ENCODE measurements at places on chromosomes 6 and 20.

DNA sequence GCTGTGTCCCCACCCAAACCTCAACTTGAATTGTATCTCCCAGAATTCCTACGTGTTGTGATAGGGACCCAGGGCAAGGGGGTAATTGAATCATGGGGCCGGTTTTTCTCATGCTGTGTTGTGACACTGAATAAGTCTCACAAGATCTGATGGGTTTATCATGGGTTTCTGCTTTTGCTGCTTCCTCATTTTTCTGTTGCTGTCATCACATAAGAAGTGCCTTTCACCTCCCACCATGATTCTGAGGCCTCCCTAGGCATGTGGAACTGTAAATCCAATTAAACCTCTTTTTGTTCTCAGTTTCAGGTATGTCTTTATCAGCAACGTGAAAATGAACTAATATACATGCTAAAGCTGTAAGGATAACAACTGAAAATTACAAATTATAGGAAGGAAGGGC, 88.3 kb downstream of the CDYL start:
- DNase-seq, result no peak

DNA sequence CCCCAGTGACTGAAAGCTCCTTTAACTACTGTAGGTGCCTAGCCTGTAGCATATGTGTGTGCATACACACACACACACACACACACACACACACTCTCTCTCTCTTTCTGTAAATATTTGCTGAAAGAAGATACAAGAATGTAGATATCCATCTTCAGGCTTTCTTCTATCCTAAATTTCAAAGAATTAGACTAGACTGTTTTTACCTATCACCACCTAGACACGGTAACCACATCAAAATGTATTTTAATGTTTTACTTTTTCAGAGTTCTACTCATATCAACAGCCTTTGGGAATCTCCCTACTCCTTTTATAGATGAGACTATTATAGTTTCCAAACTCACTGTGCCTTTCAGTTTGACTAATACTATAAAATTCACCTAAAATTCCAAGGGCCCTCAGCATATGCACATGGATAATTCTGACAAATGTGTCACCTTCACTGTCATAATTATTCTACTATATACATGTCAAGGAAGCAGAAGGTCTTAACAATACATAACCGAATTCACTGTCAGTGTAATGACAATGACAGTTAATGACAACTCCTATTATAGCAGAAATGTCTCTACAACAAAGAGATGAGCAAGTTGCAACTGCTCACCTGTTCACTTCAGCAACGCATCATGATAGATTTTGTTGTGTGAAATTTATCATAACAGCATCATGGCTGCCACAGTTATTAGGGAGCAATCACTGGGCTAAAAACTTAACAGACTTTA, 236.5 kb downstream of the GMPR start:
- DNase-seq, result no peak

GRCh38 chr20:10347086-10347880, 86.7 kb downstream of the MKKS start:
- no peak for DNase-seq

DNA sequence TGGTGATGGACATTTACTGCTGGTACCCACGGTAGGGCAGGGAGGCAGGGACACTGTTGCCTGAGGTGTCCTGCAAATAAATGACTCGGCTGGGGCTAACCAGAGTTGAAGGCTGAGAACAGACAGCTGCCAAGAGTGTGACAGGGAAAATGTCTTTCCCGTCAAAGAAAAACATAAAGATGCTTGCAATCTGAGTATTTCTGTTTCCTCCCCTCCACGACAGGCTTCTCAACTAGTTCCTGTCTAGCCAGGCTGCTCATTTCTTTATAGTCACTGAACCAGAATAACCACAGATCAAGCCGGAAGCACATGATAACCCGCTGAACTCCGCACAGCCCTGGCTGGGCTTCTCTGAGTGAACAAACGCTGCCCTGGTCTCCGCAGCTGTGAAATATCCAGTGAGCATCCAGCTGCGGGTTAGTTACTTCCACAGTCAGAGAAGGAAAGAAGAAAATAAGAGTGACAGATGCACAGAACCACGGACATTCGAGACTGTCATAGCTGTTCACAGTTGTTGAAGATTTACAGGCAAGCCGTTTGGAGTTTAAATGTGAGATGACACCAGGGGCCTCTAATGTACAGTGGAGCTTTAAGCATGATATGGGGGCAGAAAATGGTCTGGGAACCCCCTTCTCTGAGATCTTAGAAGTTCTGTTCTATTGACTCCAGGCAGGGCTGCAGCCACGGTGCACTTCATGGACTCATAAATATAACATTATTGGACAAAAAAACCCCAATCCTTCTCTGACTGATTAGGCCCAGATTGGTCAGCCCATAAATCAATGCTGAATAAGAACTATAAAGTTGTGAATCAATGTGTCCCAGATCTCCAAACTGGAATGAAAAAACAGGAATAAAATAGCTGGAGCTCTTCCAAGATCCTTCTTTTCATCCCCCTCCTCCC, 299.9 kb upstream of the SUPT3H start:
- peak; percentile 54 for DNase-seq

- DNase-seq, result no peak
Measured at GRCh38 chr6:129555206-129555832, 154.7 kb downstream of the ARHGAP18 start.

- no peak for DNase-seq
Measured at GRCh38 chr6:132404330-132404729, 3.1 kb upstream of the MOXD1 start.

DNA sequence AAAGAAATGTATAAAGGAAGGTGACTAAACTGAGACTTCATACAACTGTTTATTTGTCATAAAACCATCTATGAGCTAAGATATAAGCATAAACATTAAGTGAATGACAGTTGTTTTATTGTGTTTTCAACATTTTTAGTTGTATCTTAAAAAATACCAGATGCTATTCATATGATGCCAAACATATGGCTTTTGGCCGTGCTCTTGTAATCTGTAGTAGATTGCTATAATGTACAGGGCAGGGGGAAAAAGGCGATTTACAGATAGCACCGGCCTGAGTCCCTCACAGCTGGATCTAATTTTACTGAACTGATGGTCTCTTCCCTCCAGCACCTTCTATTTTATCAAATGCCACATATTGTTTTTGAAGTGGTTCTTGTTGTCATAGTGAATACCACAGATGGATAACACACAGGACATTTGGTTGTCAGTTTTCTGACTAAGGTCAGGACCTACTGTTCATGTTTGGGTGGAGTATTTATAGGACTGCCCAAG, 48.2 kb downstream of the CENPW start:
- DNase-seq, result no peak

- DNase-seq, result no peak
Measured at GRCh38 chr6:42268835-42269204, 51.2 kb upstream of the MRPS10 start.

- no peak for DNase-seq
Measured at GRCh38 chr6:122710908-122711635, 68.4 kb upstream of the FABP7 start.

GRCh38 chr6:151441390-151442166, 10.3 kb downstream of the RMND1 start:
- DNase-seq, result no peak

DNA sequence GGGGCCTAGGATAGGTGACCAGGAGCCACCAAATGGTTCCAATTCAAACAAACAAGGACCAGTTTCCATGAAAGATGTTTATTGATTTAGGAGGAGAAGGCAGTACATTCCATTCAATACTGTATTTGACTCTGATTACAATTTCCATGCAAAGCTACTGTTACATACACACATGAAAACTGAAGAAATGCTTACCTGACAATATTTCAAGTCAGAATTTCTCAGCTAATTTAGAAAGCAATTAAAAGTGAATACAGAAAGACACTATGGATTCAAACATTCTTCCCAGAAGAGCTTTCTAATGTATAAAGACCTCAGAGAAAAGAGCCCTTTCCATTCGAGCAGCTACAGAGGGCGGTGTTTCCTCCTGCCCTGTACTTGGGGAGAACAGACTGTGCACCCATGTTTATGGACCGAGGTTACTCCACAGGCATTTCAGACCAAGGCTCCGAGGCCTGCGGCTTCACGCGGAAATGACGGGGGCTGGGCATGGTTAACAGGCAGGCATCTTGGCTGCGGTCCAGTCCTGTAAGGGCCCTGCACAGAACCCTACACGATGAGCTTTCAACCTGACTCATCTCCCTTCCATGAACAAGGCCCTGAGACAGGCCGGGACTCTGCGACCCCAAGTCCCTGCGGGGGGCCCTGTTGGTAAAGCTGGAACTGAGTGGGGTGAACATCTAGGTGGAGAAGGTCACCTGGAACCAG, 25.7 kb upstream of the TCFL5 start:
- peak; percentile 60 for DNase-seq

GRCh38 chr6:150352321-150353296, 16.2 kb upstream of the IYD start:
- DNase-seq, result peak; percentile 18

DNA sequence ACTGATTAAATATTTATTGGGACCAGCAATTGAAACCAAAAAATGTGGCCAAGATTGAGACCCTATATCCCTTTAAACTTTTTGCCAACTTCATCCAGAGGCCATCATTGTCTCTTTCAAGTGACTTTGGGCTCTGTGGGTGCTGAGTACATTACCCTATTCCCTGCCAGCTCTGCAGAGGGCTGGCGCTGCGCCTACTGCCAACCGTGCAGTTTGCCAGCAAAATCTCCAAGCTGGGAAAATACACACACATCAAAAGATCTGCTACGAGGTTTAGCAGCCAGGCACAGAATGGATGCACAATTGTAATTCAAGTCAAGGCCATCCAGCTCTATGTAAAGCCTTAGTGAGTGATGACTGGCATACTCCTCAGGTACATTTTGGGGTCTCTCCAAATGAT, 125.0 kb downstream of the CBLN4 start:
- no peak for DNase-seq

DNA sequence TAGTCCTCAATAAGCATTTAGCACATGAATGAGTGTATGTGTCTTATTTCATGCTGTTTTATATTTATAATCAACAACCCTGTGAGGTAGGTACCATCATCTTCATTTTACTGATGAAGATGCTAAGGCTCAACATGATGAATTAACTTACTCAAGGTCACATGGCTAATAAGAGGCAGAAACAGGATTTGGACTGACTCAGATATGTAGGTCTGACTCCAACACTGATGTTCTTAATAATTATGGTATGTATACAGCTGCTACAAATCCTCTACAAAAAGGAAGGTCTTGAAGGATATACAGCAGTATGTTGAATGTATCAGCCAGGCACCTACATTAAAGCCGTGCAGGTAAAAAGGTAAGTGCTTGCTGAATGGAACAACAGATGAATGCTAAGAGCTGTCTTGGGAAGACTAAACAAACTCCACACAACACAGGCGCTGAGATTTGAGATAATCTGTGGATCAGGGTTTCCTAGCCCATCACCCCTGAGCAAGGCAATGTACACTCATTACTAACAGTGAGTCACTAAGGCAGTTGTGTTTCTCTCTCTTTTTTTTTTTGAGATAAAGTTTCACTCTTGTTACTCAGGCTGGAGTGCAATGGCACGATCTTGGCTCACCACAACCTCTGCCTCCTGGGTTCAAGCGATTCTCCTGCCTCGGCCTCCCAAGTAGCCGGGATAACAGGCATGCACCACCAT, 31.9 kb downstream of the TTI1 start:
- DNase-seq, result peak; percentile 91

DNA sequence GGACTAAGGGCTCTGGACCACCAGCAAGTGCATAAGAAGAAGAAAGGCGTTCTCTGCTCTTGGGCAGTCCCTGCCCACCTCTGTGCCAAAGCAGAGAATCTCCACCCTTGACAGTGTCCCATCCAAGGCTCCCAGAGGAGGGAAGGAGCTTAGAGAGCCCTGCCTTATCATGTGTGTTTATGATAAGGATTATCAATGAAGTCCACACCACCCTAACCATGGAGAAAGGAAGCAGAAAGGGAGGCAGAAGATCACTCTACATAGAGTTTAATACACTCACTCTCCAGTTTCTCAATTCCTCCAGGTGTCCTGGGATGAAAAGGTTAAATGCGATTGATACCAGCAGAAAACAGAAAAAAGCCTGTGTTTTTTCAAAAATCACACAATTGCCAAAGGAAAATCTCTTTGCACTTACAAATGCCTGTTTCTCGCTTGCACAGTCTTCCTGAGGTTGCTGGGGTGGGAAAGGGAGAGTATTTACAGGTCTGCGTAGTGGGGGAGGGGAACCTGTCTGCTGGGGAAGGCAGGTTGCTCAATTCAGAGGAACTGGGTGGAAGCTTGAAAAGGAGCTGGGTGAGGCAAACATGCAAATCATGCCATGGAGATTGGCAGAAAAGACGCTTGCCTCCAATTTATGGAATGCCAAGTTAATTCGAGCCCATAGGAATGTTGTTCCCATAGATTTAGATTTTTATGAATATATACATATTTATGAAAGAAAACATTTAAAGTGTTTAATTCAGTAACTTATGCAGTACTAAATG, 104.0 kb downstream of the EYA2 start:
- DNase-seq, result peak; percentile 48

DNA sequence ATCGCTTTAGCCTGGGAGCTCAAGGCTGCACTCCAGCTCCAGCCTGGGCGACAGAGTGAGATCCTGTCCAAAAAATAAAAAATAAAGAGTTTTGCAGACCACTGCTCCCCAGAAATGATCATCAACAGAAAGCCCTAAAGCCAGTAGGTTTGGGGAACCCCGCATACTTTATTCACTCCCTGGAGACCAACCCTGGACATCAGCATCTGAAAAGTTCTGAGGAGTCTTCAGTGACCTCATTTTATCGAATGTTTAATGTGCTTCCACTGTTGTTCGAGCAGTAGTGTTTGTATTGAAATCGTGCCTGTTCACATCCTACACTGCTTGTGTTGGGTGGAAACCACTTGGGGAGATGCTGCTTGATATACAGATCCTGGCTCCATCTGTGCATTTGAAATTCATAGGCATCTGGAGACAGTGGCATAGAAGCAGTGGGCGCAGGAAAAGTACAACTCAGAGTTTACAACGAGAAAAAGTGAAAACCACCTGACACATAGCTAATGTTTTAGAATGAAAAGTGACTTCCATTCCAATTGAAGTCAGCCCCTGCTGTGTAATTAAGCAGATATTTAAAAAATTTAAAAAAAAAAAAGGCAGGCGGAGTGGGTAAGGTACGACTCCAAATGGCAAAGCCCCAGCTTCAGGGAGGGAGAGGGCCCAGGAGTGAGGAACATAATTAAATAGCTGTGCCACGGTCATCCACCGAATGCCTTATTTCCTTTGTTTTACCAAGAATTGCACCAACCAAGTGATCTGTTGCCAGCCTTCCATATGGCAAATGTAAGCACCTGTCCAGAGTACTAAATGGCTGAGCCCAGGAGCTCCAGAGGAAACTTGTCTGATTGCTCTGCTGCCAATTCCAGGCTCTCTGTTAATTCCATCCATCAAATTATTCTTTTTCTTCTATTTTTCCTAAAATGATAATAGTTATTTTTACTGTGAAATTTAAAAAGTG, 100.4 kb upstream of the NAA20 start:
- DNase-seq, result no peak

DNA sequence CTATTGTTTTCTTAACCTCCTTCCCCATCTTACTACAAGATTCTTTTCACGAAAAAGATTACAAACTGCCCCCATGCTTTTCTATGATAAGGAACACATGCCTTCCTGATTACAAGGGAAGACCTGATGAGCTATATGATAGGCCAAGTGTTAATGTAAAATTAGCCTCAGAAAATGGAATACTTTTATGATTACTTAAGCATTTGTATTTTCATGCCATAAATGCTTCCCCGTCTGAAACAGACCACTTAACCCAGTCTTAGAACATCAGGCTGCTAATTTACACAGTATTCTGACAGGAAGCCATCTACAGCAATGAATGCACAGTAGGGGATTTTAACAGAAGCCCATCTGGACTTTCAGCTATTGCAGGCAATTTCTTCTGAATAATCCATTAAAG, 274.9 kb downstream of the HAO1 start:
- DNase-seq, result no peak

- DNase-seq, result no peak
Measured at GRCh38 chr6:157539421-157539822, 158.4 kb downstream of the ZDHHC14 start.

Measured in bronchial epithelial cell (primary cell).